ENCODE measurements at places on chromosomes 1 and 21. TPM values are rescaled to one million over a fixed set of nuclear protein-coding genes. Genes with fewer than 3 reads are reported as not detected.

Gene GPR37L1
- not detected for total RNA-seq

Gene NTNG1
- total RNA-seq = not detected

Gene ZNF648
- 0.81 TPM for total RNA-seq

Gene S1PR1
- 12.1 TPM for total RNA-seq

Gene PDC
- total RNA-seq = not detected

Gene HSF2BP
- 0.20 TPM for total RNA-seq

Gene AIRE
- total RNA-seq = not detected

Gene OPTC
- not detected for total RNA-seq

Gene DMRTA2
- not detected for total RNA-seq

Gene FUCA1
- 39.0 TPM for total RNA-seq

Gene THEM5
- total RNA-seq = not detected

Gene CD52
- total RNA-seq = 3.0 TPM

Gene NR5A2
- 27.9 TPM for total RNA-seq

Gene SLC44A3
- 3.1 TPM for total RNA-seq

Gene ARL8A
- total RNA-seq = 34.6 TPM

Gene SMCP
- not detected for total RNA-seq

Gene OR14K1
- total RNA-seq = not detected

Gene OR2M3
- not detected for total RNA-seq

Gene ISG15
- 26.3 TPM for total RNA-seq

Gene MSTO1
- 23.7 TPM for total RNA-seq

All from left lobe of liver (tissue), 2 donors.